ENCODE measurements at places on chromosomes 11 and 22.

DNA sequence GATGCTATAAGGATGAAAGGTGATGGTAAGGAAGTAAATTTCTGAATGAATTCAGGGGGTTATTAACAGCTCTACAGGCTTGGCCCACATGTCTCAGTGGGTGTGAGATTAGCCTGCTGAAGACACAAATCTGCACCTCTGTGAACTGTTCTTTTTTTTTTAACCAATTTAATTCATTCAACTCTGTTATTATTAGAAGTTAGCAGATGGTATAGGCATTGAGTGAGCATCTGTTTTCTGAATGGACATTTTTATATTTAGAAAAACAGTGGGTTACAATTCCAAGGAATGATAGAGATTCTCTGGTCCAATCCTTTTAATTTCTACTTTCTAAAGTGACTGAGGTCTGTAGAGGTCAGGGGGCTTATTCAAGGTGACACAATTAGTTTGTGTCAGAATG lies 122.0 kb upstream of the SORL1-AS1 start:
- no peak for DNase-seq

GRCh38 chr22:36593215-36593614 lies 64.2 kb upstream of the EIF3D start:
- DNase-seq = no peak

- DNase-seq = no peak
These were observed 25.7 kb downstream of the USP28 start for GRCh38 chr11:113849713-113850112.

- DNase-seq = peak; percentile 89
These were observed 5.9 kb downstream of the CENPM start for GRCh38 chr22:41940832-41941765.

- no peak for DNase-seq
These were observed 171.9 kb downstream of the BUD13 start for GRCh38 chr11:116600930-116601329.

DNA sequence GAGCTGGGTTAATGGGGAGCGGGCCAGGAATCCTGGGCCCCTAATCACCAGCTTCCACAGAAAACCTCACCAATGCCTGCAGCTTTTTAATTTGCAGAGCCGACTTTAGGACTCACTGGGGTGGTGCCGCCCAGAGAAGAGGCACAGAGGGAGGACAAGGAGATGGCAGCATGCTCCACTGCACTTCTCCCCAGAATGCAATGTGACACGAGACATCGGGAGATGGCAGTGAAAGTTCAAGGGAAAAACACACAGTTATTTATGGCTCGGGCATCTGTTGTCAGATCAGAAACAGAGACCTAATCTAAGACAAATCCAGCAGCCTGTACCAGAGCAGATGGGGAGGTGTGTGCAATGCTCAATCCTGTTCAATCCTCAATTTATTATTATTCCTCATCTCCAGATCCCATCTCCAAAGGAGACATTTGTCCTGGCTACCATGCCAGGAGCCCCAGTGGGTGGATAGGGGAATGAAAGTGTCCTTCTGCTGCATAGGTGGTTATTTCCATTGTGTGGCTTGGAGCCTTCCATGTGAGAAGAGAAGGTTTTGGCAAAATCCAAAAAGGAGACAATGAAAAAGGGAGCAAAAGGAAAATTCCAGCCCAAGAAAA lies 250.0 kb downstream of the NXPE2 start:
- no peak for DNase-seq

GRCh38 chr11:30128269-30128932 lies 102.4 kb upstream of the FSHB start:
- DNase-seq = no peak

DNA sequence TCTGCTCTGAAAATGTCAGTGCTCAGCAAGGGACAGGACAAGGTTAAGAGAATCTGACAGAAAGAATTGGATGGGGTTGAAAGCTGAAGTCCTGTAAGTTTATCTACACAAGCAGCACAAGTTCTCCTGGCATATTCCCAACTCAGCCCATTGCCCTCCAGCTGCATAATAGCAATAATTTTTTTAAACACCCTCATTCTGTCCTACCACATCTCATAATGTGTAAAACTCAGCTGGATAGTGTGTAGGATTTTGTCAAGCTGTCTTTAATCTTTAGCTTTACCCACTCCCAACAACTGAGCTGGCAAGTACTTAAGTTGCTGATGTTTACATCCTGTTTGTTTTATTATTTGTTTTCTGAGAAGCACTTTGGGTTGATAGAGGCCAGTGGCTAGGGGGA lies 158.9 kb downstream of the CADM1 start:
- DNase-seq = no peak

DNA sequence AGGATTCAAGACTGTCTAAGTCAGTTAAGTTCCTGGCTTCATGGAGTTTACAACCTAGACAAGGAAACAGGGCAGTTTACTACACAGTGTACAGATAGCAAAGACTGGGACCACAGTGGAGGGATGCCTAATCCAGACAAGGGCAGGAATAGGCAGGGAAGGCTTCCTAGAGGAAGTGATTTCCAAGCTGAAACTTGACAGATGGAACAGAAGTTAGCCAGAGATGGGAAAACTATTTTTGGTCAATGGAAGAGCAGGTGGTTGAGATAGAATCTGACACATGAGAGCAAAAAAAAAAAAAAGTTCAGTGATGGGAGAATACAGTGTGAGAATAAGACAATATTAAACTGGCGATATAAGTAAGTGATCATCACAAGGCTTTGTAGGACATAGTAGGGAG lies 1.3 kb downstream of the COA4 start:
- no peak for DNase-seq

DNA sequence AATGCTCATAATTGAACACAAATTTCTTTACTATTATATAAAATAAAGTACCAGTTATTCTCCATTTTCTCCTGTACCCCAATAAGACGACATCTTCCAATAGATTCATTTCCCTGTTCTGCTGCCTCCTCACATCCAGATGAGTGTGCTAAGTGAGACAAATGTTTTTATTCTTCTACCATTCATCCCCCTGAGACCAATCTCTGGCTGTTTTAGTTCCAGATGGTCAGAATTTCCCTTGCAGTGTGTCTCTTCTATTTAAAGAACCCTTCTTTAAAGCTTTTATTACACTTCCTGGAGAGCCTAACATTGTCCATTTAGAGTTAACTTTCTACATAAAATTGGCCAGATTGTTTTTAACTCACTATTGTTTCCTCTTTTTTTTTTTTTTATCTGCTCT lies 41.2 kb upstream of the GLYATL1 start:
- no peak for DNase-seq

GRCh38 chr11:74269161-74269811 lies 42.2 kb downstream of the P4HA3 start:
- DNase-seq = peak; percentile 19

GRCh38 chr11:117716521-117717440 lies 80.2 kb downstream of the DSCAML1 start:
- no peak for DNase-seq

DNA sequence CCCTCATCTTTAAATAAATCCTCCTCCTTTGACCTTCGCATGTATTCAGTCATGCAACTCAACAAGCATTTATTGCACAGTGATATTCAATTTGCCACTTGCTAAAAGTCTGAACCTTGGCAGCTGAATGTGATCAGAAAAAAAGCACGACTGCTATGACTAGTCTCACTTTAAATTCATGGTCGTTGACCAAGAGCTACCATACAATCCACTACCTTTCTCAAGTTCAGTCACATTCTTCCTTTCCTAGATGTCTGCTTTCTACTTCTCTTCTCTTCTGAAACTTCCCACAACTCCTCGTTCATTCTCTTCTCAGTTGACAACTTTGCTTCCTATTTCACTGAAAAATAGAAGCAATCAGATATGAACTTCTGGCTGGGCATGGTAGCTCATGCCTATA lies 2.0 kb upstream of the SAA1 start:
- DNase-seq = no peak

GRCh38 chr11:62553080-62553838 lies 6.7 kb upstream of the AHNAK start:
- peak; percentile 69 for DNase-seq

DNA sequence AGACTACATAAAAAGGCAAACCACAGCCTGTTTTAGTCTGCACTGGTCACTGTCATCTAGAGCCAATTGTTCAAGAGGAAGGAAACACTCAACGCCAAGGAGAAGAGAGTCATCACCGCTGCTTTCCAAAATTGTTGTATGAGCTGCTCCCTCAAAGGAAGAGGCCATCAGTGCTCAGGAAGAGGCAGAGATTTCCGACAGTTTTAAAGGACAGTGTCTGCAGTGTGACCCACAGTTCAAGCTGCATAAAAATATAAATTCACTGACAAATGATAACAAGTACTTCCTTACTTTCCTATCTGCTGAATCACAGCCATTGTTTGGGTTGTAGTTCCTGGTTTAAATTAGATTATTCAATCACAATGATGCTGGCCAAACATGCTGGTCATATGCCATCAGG lies 16.4 kb downstream of the PRCP start:
- DNase-seq = no peak

- no peak for DNase-seq
These were observed 63.9 kb upstream of the USP47 start for GRCh38 chr11:11777897-11778296.

- DNase-seq = no peak
These were observed 164.4 kb downstream of the C11orf91 start for GRCh38 chr11:33536178-33536577.

DNA sequence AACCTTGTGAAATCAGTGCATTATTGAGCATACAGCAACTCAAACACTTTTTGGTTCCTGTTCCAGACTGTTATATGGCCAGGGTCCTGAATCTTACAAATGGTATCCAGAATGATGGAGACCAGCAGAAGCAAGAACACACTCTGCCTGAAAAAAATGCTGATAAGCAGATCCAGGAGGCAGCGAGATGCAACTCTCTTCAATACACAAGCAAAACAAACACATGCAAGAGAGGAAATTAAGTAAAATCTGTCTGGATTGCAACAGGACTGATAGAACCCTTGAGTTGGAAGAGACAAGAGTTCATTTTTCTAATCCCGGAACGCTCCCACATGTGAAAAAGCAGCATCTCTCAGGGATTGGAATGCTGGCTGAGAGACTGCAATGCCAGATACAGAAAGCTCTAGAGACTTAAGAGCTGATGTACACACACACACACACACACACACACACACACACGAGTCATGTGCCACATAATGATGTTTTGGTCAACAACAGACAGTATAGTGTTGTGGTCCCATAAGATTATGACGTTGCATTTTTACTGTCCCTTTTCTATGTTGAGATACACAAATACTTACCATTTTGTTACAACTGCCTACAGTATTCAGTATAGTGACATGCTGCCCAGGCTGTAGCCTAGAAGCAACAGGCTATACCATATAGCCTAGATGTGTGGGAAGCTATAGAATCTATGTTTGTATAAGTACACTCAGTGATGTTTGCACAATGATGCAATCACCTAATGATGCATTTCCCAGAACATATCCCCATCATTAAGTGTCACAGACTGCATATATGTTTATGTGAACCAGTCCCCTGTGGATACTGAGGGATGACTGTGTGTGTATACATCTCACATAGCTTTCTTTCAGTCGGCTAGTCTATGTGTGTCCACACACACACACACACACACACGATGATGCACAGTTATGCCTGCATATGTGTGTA lies 406.6 kb downstream of the LARGE1 start:
- no peak for DNase-seq

DNA sequence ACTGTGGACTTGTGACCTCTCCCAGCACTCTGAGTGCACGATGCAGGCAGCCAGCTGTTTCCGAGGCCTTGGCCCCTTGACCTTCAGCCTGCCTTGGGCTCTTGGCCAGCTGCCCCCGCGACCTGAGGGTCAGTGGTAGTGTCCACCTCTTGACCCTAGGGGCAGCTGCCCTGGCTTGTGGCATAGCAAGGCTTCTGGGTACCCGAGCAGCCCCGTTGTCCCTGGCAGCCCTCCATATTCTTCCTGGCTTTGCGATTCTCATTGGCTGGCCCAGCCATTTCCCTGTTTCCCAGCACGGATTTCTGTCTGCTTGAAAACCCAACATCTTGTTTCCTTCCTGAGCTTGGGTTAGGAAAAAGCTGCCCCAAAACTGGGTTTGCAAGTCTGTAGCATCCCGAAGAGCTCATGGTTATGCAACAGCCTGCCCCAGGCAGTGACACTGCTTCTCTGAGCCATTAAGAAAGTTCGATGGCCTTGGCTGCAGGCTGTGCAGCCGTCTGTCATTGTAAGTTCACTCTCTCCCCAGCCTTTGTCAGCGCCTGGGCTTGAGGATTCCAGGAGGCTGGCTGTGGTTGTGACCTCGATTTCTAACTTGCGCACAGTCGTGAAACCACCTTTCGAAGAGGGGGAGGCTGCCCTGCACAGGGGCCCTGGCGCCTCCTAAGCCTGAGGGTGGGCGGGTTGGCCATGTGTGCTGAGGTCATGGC lies 48.8 kb downstream of the FBLN1 start:
- no peak for DNase-seq

DNA sequence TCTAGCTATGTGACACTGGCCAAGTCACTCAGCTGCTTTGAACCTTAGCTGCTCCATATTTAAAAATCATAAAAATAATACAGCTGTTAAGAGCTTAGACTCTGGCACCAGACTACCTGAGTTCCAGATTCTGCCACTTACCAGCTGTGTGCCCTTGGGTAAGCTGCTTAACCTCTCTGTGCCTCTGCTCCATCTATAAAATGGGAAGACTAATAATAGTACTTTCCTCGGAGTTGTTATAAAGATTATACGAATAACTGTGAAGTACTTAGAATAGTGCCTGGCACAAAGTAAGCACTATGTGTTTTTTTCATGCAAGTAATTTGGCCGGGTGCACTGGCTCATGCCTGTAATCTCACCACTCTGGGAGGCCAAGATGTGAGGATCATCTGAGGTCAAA lies 1.4 kb downstream of the HDHD5 start:
- no peak for DNase-seq

- DNase-seq = no peak
These were observed 25.1 kb downstream of the TSG101 start for GRCh38 chr11:18501629-18502028.

GRCh38 chr22:30325065-30325720 lies 1.5 kb downstream of the TBC1D10A start:
- no peak for DNase-seq

DNA sequence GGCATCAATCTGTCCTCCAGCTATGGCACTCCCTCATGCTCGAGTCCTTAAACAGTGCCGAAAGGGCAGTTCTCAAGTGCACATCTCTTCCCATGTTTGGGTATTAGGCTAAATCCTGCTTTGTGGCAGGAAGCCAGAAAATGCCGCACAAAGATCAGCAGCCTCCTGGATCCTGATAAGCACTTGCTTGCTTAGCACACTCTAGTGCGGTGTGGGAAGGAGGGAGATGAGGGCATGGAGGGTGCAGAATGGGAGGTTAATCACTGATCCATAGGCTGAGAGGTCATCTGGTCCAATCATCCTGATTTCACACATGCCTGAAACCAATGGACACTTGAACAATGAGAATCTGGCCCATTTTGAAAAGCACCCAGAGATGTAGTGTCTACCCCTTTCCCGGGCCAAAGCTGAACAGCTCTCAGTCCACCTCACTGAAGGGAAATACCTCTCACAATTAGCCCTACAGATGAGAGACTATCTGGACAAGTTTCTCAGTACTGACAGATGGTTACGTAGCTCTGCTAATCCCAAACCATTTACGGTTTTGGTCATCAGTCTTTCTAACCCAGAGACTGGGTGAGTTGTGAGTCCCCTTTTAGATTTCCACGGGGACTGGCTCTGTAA lies 29.8 kb upstream of the CHRM4 start:
- DNase-seq = no peak

GRCh38 chr11:114049050-114049449 lies 10.5 kb upstream of the ZBTB16 start:
- no peak for DNase-seq

- DNase-seq = no peak
These were observed 69.3 kb upstream of the TNRC6B start for GRCh38 chr22:40108396-40108795.
